ENCODE measurements at places on chromosomes 3 and 15. TPM values are rescaled to one million over a fixed set of nuclear protein-coding genes. Genes with fewer than 3 reads are reported as not detected.
A peak's percentile ranks its signal among the peaks of the same experiment; 100 is the strongest.

- DNase-seq, result no peak
Measured at GRCh38 chr15:72338617-72339321, 18.8 kb upstream of the CELF6 start.

DNA sequence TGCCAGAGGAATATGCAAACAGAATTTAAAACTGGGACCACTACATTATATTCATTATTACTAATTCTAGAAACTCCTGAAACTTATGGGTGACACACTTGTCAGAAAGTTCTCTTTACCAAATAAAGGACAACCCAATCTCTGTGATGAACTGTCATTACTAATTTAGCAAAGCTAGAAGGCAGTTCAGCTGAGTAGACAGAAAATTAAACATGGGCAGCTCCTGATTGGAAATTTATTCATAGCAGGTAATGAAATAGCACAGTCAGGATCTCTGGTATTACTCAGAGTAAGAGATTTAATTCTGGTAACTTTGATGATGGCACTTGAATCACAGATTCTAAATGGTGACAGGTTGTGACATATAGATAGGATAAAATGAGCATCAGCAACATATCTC, 123.0 kb downstream of the GBE1 start:
- DNase-seq, result no peak

The AHSG gene
- 0.44 TPM for polyA plus RNA-seq

The ESYT3 gene
- 2.5 TPM for polyA plus RNA-seq

- DNase-seq, result peak; percentile 44
Measured at GRCh38 chr3:169657351-169658124, 6.0 kb downstream of the MECOM start.

The PP2D1 gene
- polyA plus RNA-seq, result 0.82 TPM

The STARD5 gene
- 4.0 TPM for polyA plus RNA-seq

DNA sequence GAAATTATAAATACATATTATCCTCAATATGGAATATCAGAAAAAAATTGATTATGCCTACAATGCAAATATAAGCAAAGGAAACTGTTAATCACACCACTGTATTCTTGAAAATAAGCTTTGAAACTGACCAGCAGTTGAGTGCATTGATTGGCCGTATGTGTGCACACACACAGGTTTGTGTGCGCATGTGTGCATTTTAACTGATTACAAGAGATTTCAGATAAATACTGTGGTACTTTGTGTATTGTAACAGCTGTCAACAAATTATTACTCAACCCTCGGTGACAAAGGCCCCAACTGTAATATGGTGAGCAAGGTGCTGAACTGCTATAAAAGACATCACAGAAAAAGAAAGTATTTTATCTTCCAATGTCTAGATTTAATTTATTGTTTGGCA, 1238.9 kb upstream of the ALCAM start:
- no peak for DNase-seq

DNA sequence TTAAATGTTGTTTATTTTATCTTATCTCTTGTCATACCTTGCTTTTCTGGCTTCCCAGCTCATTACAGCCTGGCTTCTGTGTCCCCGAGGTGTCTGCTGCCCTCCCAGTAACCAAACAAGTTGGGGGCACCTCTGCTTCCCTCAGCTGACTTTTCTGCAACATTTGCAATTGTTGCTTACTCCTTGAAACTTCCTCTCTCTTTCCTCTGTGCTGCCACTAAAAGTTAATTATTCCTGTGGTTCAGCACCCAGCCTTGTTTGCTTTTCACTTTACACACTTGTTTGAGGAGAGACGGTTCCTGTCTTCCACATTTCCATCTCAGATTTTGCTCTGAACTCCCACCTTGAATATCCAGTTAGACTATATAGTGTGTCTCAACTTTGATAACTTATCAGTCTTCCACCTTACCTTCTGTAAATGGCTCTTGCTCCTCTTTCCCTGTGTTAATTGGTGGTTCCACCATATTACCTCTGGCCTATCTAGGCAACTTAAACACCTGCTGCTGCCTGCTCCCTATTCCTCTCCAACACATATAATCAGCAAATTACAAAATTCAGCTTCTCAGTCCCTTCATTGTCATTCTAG, 21.6 kb downstream of the MCTP2 start:
- no peak for DNase-seq

The HMCES gene
- 49.4 TPM for polyA plus RNA-seq

- DNase-seq, result no peak
Measured at GRCh38 chr3:126548556-126549466, 9.9 kb downstream of the C3orf22 start.
